ENCODE measurements at places on chromosomes 2 and 18.

DNA sequence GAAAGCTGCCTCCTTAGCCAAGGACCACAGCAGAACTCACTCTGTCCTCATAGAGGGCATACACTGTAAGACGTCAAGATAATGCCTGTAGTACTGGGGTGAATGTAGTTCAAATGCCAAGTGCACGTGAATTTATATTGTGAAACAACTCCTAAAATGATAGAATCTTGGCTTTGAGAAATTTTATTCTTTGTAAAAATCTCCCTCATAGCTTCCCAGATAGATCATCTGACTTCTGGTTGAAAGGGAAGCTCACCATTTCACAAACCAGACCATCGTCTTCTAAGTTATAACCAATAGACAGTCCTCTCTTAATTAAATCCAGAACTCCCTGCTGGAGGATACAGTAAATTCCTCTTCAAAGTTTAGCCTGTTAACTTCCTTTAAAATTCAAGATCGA, 110.9 kb upstream of the MSTN start:
- DNase-seq = no peak

DNA sequence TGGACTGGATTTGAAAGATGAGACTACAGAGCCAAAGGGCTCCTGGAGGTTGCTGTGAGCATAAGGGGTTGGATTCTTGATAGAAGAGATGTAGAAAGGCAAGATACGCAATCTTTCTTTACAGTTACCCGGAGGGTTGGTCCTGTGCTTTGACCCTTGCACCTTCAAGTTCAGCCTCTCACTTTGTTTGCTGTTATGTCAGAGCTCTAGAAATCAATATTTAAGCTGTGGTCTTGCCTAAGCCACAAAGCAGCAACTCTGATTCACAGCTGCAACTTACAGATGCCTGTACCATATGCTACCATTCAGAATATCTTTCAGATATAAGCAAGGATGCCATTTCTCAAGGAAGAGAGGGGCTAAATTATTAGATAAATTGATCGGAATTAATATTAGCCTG, 943.1 kb upstream of the LRRTM1 start:
- DNase-seq = no peak

DNA sequence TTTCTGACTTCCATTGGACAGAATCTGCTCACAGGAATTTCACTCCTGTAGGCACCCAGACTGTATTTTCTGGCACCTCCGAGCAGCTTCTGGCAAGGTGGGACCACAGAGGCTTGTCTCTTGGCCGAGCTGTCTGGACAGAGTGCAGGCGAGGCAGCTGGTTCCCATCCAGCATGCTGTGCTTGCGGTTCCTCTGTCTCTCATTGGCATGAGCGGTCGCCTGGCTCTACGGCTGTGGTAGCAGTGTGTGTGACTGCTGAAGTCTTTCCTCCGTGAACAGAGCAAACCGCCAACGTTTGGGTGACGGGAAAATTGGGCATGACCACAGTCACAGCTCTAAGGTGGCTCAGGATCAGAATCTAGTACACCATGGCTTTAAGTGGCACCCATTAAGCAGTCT, 411.7 kb upstream of the NETO1 start:
- no peak for DNase-seq

DNA sequence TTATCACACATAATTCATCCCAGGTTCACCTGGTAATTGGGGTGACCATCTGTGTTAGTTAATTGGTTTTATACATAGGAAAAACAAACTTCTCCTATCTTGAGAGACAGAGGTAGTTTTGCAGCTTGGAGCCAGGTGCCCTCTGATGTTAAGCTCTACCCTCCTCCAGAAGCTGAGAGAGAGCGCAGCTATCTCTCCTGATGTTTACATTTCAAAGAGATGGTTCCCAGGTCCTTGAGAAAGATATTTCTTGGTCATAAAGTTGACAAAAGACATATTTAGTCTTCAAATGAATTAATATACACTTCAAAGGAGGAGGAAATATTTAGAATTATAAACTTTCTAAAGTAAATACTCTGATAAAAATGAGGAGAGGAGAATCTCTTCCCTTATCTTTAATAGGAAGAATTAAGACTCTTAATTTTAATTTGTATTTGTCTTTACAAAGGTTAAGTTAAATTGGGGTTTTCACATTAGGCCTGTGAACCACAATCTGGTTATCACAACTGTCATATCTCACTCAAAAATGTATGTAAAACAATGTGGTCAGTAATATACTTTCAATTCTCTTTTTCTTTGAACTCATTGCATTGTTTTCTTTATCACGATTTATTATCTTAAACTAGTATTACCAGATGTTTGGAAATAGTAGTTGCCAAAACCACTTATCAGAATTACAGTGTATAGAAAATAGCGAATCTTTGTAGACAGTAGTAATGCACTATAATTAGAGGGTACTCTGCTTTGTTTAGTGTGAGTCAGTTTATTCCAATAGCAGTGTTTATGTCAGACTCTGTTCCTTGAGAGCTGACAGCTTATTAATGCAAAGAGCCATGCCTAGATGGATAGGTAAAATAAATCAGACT, 26.8 kb downstream of the SERPINB4 start:
- no peak for DNase-seq

DNA sequence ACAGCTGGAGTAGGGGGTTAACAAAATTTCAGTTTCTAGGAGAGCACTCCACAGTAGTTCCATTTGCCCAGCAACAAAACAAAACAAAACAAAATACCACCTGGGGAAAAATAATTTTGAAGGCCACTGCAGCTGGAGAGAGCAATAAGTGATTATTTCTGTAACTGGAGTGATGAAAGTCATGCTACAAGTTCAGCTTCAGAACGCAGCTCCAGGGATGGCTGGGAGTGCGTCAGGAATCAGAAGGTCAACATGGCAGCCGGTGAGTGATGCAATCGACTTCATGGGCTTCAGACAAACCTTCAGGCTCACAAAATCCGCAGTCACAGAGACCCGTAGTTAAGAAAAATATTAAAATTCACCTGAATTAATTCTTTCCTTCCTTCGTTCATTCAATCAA, 41.0 kb downstream of the ABHD3 start:
- no peak for DNase-seq

DNA sequence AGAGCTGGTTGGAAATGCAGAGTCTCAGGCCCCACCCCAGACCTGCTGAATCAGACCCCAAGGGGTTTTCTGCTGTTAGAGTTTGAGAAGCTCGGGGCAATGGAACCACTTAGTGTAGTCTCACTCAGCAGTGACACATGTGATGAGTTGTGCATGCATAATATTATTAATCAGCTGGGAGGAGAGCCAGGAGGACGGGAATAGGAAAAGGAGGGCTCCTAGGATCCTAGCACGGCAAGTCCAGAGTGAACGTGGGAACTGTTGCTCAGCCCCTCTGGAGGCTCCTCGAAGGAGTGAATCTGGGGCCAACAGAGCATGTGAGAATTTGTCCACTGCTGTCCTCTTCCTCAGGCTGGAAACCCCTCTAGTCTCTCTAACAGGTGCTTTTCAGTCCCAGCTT, 87.1 kb downstream of the HS1BP3 start:
- DNase-seq = no peak
